T-helper 17 cell (primary cell): ENCODE measurements at places on chromosomes 12 and 14. TPM values are rescaled to one million over a fixed set of nuclear protein-coding genes. Genes with fewer than 3 reads are reported as not detected.
A peak's percentile ranks its signal among the peaks of the same experiment; 100 is the strongest.

DNA sequence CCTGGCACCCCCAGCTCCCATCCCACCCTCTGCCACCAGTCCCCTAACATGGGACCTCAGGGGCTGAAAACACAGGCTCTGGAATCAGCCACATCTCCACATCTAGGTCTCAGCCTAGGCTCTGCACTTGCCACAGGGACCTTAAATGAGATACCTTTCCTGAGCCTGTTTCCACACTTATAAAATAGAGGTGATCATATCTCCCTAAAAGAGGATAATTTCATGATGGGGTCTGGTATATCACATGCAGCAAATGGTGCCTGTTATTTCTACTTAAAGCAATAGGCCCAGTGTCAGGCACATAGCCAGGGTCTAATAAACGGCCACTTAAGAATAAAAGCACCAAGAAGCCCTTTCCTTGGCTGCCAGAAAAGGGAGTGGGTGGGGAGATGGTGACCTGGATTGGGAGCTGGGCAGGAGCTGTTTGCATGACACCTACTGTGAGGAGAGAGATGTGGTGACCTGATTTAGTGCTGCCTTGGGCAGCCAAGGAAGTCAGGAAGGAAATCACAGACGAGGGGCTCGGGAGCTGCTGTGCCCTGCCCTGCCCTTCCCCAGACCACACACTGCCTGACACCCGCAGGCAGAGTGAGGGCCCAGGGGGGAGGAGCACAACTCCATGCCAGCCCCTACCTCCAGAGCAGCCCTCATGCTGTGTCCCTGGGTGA lies 71.2 kb downstream of the IRF2BPL start:
- H3K4me1 ChIP-seq: peaks cover 49% of the 10 kb centered on the region
- peak overlapping the region; percentile 90 for H3K4me3 ChIP-seq
- no peaks in the 10 kb centered on the region for H3K36me3 ChIP-seq
- no peak for DNase-seq

GRCh38 chr12:40942326-40942725 lies 245.8 kb upstream of the PDZRN4 start:
- no peak overlapping the region for H3K27ac ChIP-seq
- DNase-seq: no peak
- H3K36me3 ChIP-seq: no peaks in the 10 kb centered on the region
- peaks cover 21% of the 10 kb centered on the region for H3K27me3 ChIP-seq

- H3K27me3 ChIP-seq: no peaks in the 10 kb centered on the region
- no peaks in the 10 kb centered on the region for H3K4me1 ChIP-seq
- DNase-seq: no peak
Measured at GRCh38 chr14:53515276-53515675, 362.2 kb upstream of the DDHD1 start.

DNA sequence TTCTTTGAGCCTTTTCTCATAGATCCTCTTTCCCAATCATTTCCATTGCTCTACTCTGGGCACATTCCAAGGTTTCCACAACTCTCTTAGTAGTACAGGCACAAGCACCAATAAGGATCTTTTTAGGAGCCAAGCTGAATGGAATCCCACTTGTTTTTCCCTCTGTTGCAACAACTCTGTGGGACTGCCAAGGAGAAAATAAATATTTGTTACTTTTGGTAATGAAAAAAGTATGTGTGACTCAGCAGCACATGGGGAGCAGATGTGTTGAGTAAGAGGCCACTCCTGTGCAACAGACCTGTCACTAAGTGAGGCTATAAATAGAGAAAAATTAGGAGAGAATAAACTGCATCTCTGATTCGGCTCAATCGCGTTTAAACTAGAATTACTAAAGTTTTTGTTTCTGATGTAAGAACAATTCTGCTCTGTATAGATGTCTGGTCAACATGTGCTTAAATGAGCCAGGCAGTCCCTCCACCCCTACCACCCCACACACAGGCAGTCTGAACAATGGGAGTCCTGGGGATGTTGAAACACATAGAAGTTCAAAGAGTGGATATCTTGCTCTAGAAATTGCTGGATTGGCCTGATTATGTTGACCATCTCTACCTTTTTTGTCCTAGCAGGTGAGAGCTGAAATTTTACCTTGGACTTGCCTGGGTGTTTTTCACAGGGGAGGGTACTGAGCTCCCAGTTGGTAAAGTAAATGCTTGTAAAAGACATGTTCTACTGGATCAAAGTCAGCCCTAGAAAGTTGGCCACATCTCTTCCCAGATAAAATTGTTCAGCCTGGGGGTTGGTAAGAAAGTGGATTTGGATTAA lies 244.3 kb upstream of the NOVA1 start:
- H3K36me3 ChIP-seq: no peaks in the 10 kb centered on the region
- H3K27me3 ChIP-seq: no peaks in the 10 kb centered on the region
- H3K4me1 ChIP-seq: no peaks in the 10 kb centered on the region
- no peak for DNase-seq
- no peak overlapping the region for H3K27ac ChIP-seq

DNA sequence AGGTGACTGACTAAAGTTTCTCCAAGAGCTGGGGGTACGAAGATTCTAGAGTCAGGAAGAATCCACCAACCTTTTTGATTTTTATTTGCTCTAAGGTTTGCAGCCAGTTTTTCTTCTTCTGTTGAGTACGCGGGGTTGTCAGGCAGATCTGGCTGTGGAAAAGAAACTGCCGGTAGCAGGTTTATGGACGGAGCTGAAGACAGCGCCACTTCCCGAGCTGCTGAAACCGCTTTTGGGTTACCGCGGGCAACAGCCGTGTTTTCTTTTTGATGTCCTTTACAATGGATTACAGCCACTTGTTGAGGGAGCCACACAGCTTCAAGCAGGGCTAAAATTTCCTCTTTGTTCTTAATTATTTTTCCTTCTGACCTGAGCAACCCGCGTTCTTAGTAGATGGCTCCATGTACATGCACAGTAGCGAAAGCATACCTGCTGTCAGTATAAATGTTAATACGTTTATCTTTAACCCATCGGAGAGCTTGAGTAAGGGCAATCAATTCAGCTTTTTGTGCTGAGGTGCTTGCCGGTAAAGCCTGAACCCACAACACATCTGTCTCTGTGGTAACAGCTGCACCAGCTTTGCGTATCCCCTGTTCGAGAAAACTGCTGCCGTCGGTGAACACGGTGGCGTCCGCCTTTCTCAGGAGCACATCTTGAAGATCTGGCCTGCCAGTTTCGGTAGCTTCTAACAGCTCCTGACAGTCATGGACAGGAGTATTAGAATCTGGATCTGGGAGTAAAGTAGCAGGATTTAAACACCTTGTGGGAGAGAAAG lies 674.3 kb downstream of the TMEM121 start:
- DNase-seq: no peak
- no peak overlapping the region for H3K27ac ChIP-seq
- H3K4me3 ChIP-seq: peak overlapping the region; percentile 63
- H3K36me3 ChIP-seq: peaks cover 2% of the 10 kb centered on the region

GRCh38 chr12:24396224-24396623 lies 446.8 kb upstream of the SOX5 start:
- no peak for DNase-seq
- no peak overlapping the region for H3K4me3 ChIP-seq
- no peak overlapping the region for H3K27ac ChIP-seq
- no peaks in the 10 kb centered on the region for H3K4me1 ChIP-seq
- H3K36me3 ChIP-seq: no peaks in the 10 kb centered on the region

GRCh38 chr14:99191395-99192027 lies 80.5 kb downstream of the BCL11B start:
- H3K27ac ChIP-seq: peak overlapping the region; percentile 100
- H3K27me3 ChIP-seq: no peaks in the 10 kb centered on the region
- H3K4me3 ChIP-seq: peak overlapping the region; percentile 95
- peaks cover 79% of the 10 kb centered on the region for H3K4me1 ChIP-seq

GRCh38 chr12:6462234-6462995 lies 8.1 kb downstream of the VAMP1 start:
- DNase-seq: peak; percentile 32
- H3K36me3 ChIP-seq: peaks cover 19% of the 10 kb centered on the region
- H3K27ac ChIP-seq: peak overlapping the region; percentile 99
- H3K27me3 ChIP-seq: no peaks in the 10 kb centered on the region

GRCh38 chr14:99592933-99593753 lies 10.9 kb downstream of the CCDC85C start:
- no peak overlapping the region for H3K4me3 ChIP-seq
- H3K27me3 ChIP-seq: no peaks in the 10 kb centered on the region
- no peak for DNase-seq
- no peak overlapping the region for H3K27ac ChIP-seq
- H3K36me3 ChIP-seq: no peaks in the 10 kb centered on the region

DNA sequence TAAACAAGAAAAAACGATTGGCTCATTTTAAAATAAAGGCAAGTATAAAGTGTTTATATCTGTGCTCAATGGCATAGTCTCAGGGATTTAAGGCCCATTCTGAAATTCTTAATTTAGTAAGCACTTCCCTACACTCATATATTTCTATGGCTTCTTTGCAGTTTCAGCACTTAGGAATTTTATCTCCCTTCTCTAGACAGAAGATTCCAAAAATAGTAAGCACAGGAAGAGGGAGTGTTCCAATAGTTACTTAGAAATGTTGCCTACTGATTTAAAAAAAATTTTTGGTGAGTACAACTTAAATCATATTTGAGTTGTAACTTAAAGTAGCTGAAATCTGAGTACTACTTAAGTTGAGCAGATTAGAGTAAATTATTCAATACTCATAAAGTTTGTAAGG lies 19.8 kb downstream of the INSM2 start:
- no peaks in the 10 kb centered on the region for H3K27me3 ChIP-seq
- no peak overlapping the region for H3K4me3 ChIP-seq

- H3K4me3 ChIP-seq: no peak overlapping the region
- H3K27me3 ChIP-seq: peaks cover 8% of the 10 kb centered on the region
- H3K27ac ChIP-seq: no peak overlapping the region
- DNase-seq: no peak
Measured at GRCh38 chr14:52898496-52898895, 52.4 kb downstream of the FERMT2 start.

GRCh38 chr14:102822311-102822863 lies 45.1 kb downstream of the TRAF3 start:
- H3K36me3 ChIP-seq: no peaks in the 10 kb centered on the region
- H3K4me1 ChIP-seq: peaks cover 54% of the 10 kb centered on the region
- DNase-seq: no peak

GRCh38 chr12:48973941-48974673 lies 2.6 kb upstream of the WNT10B start:
- H3K4me1 ChIP-seq: peaks cover 30% of the 10 kb centered on the region
- no peak overlapping the region for H3K4me3 ChIP-seq
- H3K27ac ChIP-seq: peak overlapping the region; percentile 90
- peaks cover 50% of the 10 kb centered on the region for H3K27me3 ChIP-seq
- no peak for DNase-seq
- peaks cover 13% of the 10 kb centered on the region for H3K36me3 ChIP-seq

- no peak for DNase-seq
- H3K4me1 ChIP-seq: no peaks in the 10 kb centered on the region
- H3K27ac ChIP-seq: no peak overlapping the region
- H3K36me3 ChIP-seq: no peaks in the 10 kb centered on the region
- H3K4me3 ChIP-seq: no peak overlapping the region
Measured at GRCh38 chr14:104576970-104577332, 2.6 kb upstream of the C14orf180 start.

DNA sequence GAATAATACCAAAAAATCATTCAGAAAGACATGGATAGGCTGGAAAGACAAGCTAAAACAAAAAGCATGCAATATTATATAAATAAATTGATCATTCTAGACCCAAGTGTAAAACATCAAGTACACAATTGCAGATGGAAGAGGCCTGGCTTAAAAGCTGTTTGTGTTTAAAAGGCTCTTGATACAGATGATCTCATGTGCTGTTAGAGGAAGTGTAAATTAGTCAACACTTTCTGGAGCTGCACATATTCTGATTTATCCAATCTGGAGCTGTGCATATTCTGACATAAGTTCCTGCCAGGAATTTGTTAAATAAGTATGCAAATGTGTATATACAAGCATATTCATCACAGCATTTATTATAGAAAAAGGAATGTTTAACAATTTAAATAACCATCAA lies 273.1 kb downstream of the RPS29 start:
- H3K27me3 ChIP-seq: no peaks in the 10 kb centered on the region
- no peak overlapping the region for H3K4me3 ChIP-seq
- DNase-seq: no peak
- no peaks in the 10 kb centered on the region for H3K4me1 ChIP-seq
- no peak overlapping the region for H3K27ac ChIP-seq

- peaks cover 2% of the 10 kb centered on the region for H3K36me3 ChIP-seq
- H3K4me3 ChIP-seq: peak overlapping the region; percentile 42
- H3K27ac ChIP-seq: peak overlapping the region; percentile 100
- H3K4me1 ChIP-seq: peaks cover 51% of the 10 kb centered on the region
- H3K27me3 ChIP-seq: no peaks in the 10 kb centered on the region
Measured at GRCh38 chr12:92036771-92037453, 108.7 kb downstream of the BTG1 start.

DNA sequence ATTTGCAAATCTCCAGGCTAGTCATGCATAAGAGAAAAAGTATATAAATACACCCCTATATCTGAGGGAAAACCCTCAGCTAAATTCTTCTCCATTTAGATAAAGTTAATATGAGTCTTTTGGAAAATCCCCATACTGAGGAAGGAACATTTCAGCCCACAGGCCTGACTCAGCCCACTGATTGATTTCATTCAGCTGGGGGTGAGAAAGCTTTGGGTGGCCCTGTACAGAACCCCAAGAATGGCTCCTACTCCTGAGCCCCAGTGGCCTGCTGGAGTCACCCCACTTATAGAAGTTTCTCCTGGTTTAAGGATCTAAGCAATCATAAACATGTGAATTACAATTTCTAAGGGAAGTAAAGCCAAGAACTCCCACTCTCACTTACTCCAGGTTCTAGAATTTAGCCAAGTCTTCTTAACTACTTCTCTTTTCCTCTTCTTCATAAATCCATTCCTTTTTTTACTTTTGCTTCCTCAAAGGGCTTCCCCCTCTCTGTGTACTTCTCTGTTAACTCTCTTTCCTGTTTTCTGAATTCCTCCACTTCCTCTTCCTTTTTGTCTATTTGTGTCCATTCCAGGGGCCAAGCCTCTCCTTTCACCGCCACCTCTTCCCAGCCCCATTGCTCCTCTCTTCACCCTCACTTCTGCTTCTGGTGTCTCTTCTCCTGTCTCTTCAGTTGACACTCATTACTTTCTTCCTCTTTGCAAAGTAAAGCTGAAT lies 21.0 kb downstream of the RTN1 start:
- no peak overlapping the region for H3K27ac ChIP-seq
- H3K4me3 ChIP-seq: no peak overlapping the region
- DNase-seq: no peak
- H3K4me1 ChIP-seq: no peaks in the 10 kb centered on the region

- H3K4me3 ChIP-seq: no peak overlapping the region
- no peak overlapping the region for H3K27ac ChIP-seq
- H3K27me3 ChIP-seq: peaks cover 5% of the 10 kb centered on the region
- H3K4me1 ChIP-seq: peaks cover 6% of the 10 kb centered on the region
- peaks cover 2% of the 10 kb centered on the region for H3K36me3 ChIP-seq
- no peak for DNase-seq
Measured at GRCh38 chr12:24719293-24719721, 229.6 kb downstream of the BCAT1 start.

DNA sequence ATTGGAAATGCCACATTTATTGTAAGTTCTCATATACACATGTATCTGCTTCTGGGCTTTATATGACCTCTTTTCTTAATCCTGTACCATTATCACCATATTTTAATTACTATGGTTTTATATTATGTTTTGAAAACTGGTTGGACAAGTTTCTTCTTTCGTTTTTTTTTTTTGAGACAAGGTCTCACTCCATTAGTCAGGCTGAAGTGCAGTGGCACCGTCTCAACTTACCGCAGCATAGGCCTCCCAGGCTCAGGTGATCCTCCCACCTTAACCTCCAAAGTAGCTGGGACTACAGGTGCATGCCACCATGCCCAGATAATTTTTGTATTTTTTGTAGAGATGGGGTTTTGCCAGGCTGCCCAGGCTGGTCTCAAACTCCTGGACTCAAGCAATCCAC lies 44.6 kb downstream of the GALNT4 start:
- no peak overlapping the region for H3K4me3 ChIP-seq
- no peaks in the 10 kb centered on the region for H3K27me3 ChIP-seq
- H3K36me3 ChIP-seq: peaks cover 6% of the 10 kb centered on the region
- no peak for DNase-seq
- no peak overlapping the region for H3K27ac ChIP-seq
- H3K4me1 ChIP-seq: peaks cover 31% of the 10 kb centered on the region

Gene ESPL1
- 0.83 TPM for total RNA-seq

Gene LHX5
- not detected for total RNA-seq
